ENCODE measurements at places on chromosomes 11 and 22.

DNA sequence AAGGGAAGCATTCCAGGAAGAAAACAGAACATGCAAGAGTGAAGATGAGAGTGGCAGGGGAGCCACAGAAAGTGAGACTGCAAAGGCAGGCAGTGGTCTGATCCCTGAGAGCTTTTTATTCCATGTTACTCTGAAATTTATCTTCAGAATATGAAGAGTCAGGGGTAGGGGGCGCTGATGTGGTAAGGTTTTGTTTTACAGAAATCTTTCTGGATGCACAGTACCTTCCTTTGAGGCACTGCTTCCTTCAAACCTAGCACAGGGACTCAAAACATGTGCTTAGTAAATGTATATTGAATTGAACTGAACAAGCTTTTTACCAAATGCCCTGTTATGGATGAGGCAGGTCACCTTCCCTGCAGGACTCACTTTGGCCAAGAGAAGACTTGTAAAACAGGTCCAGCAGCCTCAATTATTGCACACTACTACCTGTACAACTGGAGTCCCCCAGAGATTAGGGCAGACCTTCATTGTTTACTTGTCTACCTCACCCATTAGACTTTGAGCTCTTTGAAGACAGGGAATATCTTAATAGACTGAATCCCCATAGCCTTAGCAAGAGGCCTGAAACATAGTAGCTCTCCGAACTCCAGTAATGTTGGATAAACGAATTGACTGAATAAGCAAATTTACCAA is 2.2 kb downstream of the PAK1 start:
- no peak for DNase-seq

GRCh38 chr11:74018331-74019005 is 9.6 kb upstream of the UCP3 start:
- DNase-seq, result peak; percentile 60

DNA sequence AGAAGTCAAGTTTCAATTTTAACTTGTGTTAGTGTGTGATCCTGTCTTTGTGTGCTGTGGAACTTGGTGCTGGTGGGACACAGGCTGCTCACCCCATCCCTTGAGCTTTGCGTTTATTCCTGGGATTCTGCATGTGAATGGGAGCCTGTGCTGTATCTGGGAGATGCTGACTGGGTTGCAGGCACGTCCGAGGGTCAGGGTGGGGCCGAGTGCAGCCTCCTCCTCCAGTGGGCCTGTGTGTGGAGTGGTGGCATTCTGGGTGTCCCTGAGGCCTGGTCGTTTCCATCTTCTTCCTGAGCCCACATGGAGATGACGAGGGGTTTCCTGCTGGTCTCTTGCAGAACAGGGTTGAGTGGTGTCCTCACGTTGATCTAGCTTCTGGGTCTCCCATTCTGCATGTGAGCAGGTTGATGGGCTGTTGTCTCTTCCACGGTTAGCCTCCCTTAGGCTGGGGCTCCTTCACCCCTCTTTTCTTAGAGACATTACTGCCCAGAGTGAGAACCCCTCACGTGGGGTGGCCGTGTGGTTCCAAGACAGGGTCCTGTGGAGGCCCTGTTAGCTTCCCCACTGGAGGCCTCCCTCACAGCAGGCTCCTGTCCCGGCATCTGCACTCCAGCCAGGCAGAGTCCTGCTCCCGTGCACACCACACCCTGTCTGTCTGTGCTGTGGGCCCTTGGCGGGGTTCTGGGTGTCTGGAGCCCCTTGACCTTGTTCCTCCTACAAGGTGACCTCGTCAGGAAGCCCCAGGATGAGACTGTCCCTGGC is 4.9 kb downstream of the PTDSS2 start:
- no peak for DNase-seq

DNA sequence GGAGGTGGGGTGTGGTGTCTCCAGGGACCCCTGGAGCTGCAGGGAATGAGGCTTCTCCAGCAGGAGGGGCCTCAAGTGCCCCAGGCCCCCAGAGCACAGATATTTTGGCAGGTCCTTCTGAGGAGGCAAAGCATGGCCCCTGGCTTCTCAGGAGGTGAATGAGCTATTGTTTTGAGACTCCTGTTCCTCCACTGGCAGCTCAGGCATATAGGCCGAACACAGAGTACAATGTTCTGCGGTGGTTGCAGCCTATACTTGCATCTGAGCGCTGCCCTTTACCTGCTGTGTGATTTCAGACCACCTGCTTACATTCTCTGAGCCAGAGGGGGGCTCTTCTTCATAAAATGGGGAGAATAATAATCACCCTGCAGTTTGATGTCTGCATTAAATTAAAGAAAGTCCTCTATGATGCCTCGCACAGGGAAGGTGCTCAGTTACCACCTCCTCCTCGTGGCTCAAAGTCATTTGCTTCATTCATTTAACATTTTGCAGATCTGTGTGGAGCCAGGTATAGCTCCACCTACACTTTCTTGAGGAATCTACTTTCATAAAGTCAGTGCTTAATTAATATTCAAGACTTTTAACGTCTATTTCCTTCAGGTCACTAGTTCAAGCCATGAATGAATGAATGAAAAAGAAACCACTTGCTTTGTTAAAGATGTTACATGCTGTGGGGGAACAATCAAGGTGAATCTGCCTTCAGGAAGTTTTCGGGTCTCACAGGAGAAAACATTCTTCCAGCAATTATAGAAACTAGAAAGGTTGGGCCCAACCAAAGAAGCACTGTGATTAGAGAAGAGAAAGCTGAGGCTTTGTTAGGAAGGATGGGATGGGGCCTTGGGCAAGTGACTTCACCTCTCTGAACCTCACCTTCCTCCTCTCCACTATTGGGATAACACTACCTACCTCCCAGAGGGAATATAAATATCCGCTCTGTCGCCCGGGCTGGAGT is 68.4 kb downstream of the ADAMTS15 start:
- DNase-seq, result no peak

DNA sequence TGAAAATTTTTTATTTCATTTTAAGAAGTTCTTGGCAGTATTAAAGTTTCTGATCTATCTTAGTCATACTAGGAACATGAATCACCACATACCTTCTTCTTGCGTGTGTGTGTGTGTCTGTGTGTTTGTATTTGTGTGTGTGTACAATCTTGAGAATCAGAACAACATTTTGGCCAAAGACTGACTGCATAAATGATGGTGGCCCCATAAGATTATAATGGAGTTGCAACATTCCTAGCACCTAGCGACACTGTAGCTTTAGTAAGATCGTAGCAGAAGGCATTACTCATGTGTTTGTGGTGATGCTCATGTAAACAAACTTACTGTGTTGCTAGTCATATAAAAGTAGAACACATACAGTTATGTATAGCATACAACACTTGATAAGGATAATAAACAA is 205.4 kb downstream of the FAM76B start:
- no peak for DNase-seq

Measured in amygdala (tissue), 56 donors.